ENCODE measurements at places on chromosomes 11 and 22.

- no peak for DNase-seq
Measured at GRCh38 chr11:117564321-117564720, 232.7 kb downstream of the DSCAML1 start.

DNA sequence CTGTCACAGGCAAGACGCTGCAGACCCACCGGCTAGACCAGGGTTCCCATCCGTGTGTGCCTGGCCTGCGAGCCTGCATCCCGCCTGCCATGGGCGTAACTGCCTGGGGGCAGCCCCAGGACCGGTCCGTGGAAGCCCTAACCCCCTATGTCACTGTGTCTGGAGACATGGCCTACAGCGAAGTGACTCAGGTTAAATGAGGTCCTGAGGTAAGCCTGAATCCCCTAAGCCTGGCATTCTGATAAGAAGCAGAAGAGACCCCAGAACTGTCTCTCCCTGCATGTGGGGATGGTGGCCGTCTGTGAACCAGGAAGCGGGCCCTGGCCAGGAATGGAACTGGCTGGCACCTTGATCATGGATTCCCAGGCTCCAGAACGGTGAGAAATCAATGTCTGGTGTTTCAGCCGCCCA lies 570.1 kb downstream of the BRD1 start:
- no peak for DNase-seq

- no peak for DNase-seq
Measured at GRCh38 chr22:47175151-47176025, 412.9 kb downstream of the TBC1D22A start.

- DNase-seq = no peak
Measured at GRCh38 chr22:25192406-25192805, 7.3 kb upstream of the CRYBB3 start.

GRCh38 chr11:47917599-47918369 lies 62.6 kb upstream of the PTPRJ start:
- peak; percentile 89 for DNase-seq

- DNase-seq = no peak
Measured at GRCh38 chr22:25797498-25798290, 55.7 kb downstream of the MYO18B start.

DNA sequence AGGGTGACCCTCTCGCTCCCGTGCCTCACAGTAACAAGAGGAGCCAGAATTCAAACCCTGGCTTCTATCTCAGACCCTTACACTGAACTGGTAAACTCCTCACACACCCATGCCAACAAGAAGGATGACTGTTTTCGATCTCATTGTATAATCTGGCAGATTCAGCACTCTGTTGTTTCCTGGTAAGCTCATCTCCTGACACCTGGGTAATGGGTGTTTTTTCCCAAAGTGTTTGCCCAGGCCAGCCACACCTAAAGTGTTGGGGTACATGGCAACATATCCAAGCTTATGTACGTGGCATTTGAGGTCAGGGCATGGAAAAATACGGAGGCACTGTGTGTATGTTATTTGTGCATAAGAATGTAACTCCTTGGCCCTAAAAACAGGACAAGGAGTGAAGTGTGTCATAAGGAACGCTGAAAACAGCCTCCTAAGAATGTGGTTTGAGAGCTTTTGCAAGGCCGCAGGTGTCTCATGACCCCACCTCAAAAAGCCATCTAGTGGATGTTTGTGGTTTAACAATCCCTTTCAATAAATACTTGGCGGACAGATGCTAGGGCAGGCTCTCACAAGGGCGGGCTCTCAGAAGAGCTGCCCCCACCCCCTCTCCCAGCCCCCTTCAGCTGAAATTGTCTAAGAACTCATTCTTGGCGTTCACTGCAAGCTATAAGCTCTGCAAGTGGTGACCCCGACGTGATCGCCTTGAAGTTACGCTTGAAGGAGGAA lies at the start of gene MS4A15:
Gene MS4A15, plus strand, starts transcription at position 561 of the 726 bp plus-strand sequence. CDS start 6,867 bp downstream, outside the sequence.
- peak; percentile 9 for DNase-seq

- no peak for DNase-seq
Measured at GRCh38 chr11:79747406-79747805, 306.6 kb upstream of the TENM4 start.

DNA sequence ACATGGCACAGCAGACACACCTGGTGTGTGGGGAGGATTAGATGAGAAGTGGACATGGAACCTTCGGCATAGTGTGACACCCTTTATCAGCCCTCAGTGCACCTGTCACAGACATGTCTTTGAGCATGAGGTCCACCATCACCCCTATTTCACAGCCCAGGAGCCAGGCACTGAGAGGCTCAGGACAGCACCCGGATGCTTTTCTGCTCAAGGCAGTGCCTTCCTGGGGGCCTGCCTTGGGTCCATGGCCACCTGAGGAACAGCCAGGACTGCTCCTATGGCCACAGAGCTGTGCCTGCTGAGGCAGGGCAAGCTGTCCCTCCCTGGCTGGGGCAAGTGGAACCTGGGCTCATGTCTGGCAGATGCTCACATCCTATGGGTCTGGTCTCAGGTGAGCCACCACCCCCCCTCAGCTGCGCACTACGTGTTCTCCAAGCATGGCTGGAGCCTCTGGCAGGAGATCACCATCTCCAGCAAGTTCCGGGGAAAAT lies 75.8 kb downstream of the MORC2 start:
- no peak for DNase-seq

DNA sequence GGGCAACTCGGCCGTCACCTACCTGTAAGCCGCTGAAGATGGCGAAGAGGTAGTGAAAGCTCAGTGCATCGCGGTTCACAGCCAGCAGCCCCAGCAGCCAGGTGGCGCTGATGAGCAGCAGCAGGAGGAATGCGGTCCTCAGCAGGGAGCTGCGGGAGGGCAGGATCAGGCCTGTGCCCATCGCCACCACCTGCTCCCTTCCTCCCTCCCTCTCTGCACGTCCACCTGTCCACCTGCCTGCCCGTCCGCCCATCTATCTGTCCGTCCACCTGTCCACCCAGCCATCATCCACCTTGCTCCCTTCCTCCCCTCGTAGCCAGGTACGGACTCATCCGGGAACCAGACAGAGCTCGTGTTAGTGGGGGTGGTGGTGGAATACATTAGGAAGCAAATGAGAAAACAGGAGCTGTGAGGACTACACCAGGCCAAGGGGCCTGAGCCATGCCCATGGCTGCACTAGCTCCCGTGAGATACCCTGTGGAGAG lies 32.2 kb downstream of the TRMU start:
- peak; percentile 82 for DNase-seq

GRCh38 chr11:75346912-75347647 lies 4.4 kb downstream of the ARRB1 start:
- no peak for DNase-seq

DNA sequence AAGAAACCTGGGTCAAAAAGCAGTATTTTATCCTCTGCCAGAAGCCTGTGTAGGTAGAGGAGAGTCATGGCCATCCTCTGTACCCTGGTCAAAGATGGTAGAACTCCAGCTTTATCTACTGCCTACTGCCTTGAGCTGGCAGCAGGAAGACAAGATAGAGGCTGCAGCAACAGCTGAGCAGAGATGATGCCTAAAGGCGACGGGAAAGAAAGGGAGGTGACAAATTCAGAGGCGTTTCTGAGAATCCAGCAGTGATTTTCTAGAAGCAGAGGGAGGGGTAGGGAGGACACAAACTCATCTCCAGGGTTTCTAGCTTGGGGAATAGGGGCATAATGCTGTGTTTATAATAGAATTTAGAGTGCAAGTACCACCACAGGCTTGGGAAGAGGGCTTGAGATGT lies 15.5 kb upstream of the C1QTNF4 start:
- DNase-seq = no peak

- DNase-seq = no peak
Measured at GRCh38 chr11:1059759-1060158, 14.9 kb upstream of the MUC2 start.
